ENCODE measurements at places on chromosomes 1 and 21. TPM values are rescaled to one million over a fixed set of nuclear protein-coding genes. Genes with fewer than 3 reads are reported as not detected.

Gene PAFAH2
- total RNA-seq = 9.4 TPM

Gene ST6GALNAC3
- 0.49 TPM for total RNA-seq

Gene PHC2
- 254 TPM for total RNA-seq

Gene AADACL3
- not detected for total RNA-seq

Gene MANEAL
- 0.81 TPM for total RNA-seq

Gene SLC1A7
- not detected for total RNA-seq

Gene GJA4
- not detected for total RNA-seq

Gene EIF4G3
- total RNA-seq = 24.1 TPM

Gene CD34
- total RNA-seq = not detected

Gene KCNQ4
- 1.3 TPM for total RNA-seq

Gene SPATA1
- 2.1 TPM for total RNA-seq

Gene FAM72D
- 2.4 TPM for total RNA-seq

Gene PLEKHG5
- total RNA-seq = 14.2 TPM

Gene LCE6A
- total RNA-seq = not detected

Gene SLC30A10
- total RNA-seq = under 0.01 TPM

Gene AK5
- 8.0 TPM for total RNA-seq

Gene CFAP141
- not detected for total RNA-seq

Gene HEATR1
- 24.1 TPM for total RNA-seq

Gene SYNJ1
- 4.4 TPM for total RNA-seq

Gene SYF2
- 15.8 TPM for total RNA-seq

Gene GREM2
- 0.13 TPM for total RNA-seq

Gene THRAP3
- total RNA-seq = 79.4 TPM

Gene PTPN22
- 0.33 TPM for total RNA-seq

Gene PLPP3
- 9.6 TPM for total RNA-seq

Gene CR1L
- not detected for total RNA-seq

Gene LMO4
- total RNA-seq = 28.8 TPM

Gene DNM3
- 13.8 TPM for total RNA-seq

Gene GIPC2
- total RNA-seq = 0.25 TPM

Gene PRKACB
- 9.8 TPM for total RNA-seq

Gene SLC41A1
- 10.8 TPM for total RNA-seq

Gene MRPL24
- 54.6 TPM for total RNA-seq

Gene NR5A2
- total RNA-seq = not detected

Gene NBPF19
- 3.7 TPM for total RNA-seq

Gene FCRL4
- not detected for total RNA-seq

Gene CCDC185
- total RNA-seq = not detected
